Nasal cavity respiratory epithelium epithelial cell of viscerocranial mucosa (primary cell): ENCODE measurements at places on chromosomes 5 and 9. TPM values are rescaled to one million over a fixed set of nuclear protein-coding genes. Genes with fewer than 3 reads are reported as not detected.

CATSPER3 gene
- total RNA-seq = 0.21 and 0.34 TPM in 2 replicates

TLX3 gene
- total RNA-seq = not detected in 2 replicates

ADAMTSL2 gene
- total RNA-seq = under 0.01 TPM in 1 of 2 replicates, not detected in the other

SLC45A2 gene
- total RNA-seq = 0.14 TPM in 1 of 2 replicates, not detected in the other

AIF1L gene
- 0.36 and 12.3 TPM in 2 replicates for total RNA-seq

WNT8A gene
- total RNA-seq = not detected in 2 replicates

TRAF2 gene
- 9.9 and 24.1 TPM in 2 replicates for total RNA-seq

FOXI1 gene
- total RNA-seq = not detected in 2 replicates

DOCK2 gene
- total RNA-seq = 0.14 TPM in 1 of 2 replicates, not detected in the other

REEP2 gene
- total RNA-seq = 0.34 and 2.8 TPM in 2 replicates

SGCD gene
- total RNA-seq = 0.14 TPM in 1 of 2 replicates, not detected in the other

UBE2B gene
- 27.3 and 41.6 TPM in 2 replicates for total RNA-seq

ORM2 gene
- not detected in 2 replicates for total RNA-seq

FYB1 gene
- total RNA-seq = 0.34 and 16.9 TPM in 2 replicates

AHRR gene
- total RNA-seq = 0.50 and 1.0 TPM in 2 replicates

KIF24 gene
- 0.34 and 0.43 TPM in 2 replicates for total RNA-seq

CAMK2A gene
- 0.34 and 1.00 TPM in 2 replicates for total RNA-seq

SLC2A8 gene
- total RNA-seq = 12.3 and 14.7 TPM in 2 replicates

SNX18 gene
- total RNA-seq = 39.3 and 63.1 TPM in 2 replicates

AFAP1L1 gene
- 17.2 and 46.1 TPM in 2 replicates for total RNA-seq

HRH2 gene
- total RNA-seq = not detected in 2 replicates

SPATA31A3 gene
- not detected in 2 replicates for total RNA-seq

PLAC8L1 gene
- total RNA-seq = 0.14 TPM in 1 of 2 replicates, not detected in the other

LECT2 gene
- total RNA-seq = not detected in 2 replicates

CAST gene
- 198 and 398 TPM in 2 replicates for total RNA-seq

MAMDC2 gene
- total RNA-seq = 0.68 and 6.8 TPM in 2 replicates

NR4A3 gene
- under 0.01 TPM in 2 replicates for total RNA-seq

CER1 gene
- total RNA-seq = not detected in 2 replicates

PCDHGA9 gene
- total RNA-seq = 0.34 and 3.8 TPM in 2 replicates

SPDL1 gene
- total RNA-seq = 8.5 and 14.0 TPM in 2 replicates

HAPLN1 gene
- total RNA-seq = not detected in 2 replicates

PCDHB10 gene
- under 0.01 and 0.57 TPM in 2 replicates for total RNA-seq

NDOR1 gene
- total RNA-seq = 5.8 and 7.3 TPM in 2 replicates
